ENCODE measurements at places on chromosomes 16 and 17.

DNA sequence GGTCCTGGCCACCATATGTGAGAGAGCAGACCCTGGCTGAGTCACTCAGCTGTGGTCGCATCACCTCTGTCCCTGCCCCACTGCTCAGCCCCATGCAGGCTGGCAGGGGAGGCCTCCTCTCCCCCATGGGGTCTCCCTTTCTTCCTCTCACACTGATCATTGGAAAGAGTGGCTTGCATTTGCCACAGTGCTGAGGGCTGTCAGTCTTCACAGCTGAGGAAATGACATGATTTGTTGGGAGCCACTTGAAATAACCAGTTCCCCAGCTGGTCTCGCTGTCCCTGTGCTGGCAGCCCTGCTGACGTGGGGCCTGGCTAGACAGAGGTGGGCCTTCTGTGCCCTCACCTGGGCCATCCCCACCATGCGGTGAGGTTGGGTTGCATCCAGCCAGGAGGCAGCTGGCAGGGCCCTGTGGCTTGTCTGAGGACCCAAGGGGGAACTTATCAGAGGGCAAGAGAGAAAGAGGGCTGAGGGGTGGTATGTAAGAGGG lies 30.1 kb upstream of the MED9 start:
- DNase-seq: no peak

DNA sequence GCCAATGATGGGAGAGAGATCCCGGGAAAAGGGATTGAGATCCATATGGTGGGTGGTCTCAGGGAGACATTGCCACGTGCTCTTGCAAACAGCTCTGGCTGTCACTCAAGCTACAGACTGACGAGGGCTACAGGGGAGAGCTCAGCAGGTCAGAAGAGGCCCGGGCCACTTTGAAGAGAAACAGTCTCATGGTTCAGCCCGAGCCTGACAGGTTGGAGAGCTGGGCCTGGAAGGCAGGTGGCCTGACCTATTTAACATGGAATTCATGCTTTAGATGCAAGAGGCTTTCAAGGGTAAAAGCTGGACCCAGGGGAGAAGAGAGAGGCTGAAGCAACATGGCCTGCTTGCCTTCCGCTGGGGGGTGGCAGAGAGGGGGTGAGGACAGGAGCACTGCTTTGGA lies 81.0 kb upstream of the BRD7 start:
- DNase-seq: no peak

GRCh38 chr17:28576758-28577465 lies at the start of gene ALDOC:
ALDOC (minus strand) TSS chr17:28576895; CDS start chr17:28575532, 1,363 bp downstream.
- peak; percentile 99 for DNase-seq

GRCh38 chr16:1989209-1990100 lies at the start of gene SYNGR3:
SYNGR3 (plus strand) TSS chr16:1989970; CDS start chr16:1990103, 133 bp downstream.
- DNase-seq: no peak

GRCh38 chr16:6374821-6375220 lies 957.8 kb upstream of the RBFOX1 start:
- DNase-seq: no peak

- no peak for DNase-seq
Measured at GRCh38 chr17:64400642-64401041, 10.0 kb upstream of the PECAM1 start.

GRCh38 chr16:77191259-77191969 lies 424 bp downstream of the MON1B start:
- DNase-seq: peak; percentile 40

DNA sequence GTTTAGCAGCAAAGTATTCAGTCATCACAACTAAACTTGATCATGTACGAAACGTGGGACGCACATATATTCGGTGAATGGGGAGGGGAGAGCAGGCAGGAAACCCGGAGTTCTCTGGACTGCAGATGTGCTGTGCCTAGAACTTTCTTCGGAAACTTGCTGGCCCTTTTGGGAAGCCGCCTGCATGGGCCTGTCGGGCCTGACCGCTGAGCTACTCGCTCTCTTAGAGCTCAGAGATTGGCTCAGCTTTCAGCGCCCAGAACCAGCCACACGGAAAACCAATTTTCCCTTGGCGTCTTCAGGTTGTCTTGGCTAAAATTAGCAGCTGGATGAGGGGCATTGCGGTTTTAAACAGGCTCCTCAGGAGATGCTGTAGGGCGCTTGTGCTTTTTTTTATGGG lies 38.1 kb downstream of the ZDHHC7 start:
- DNase-seq: no peak

GRCh38 chr17:12421646-12422306 lies 243.9 kb upstream of the MYOCD start:
- DNase-seq: no peak

DNA sequence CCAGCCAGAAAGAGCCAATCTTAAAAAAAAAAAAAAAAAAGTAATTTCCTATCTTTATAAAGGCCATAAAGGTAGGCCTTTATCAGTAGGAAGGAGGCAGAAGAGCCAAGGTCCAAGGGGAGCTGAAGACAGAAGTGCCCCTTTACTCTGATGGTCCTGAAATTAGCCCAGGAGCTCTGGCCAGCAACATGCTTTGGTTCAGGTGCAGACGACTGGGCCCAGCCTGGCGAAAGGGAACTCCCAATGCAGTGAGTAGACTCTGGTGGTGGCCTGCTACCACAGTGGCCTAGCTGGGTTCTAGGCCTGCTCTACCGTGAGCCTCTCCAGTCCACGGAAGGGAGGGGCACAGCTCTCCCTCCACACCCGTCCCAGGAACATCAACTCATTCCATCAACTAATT lies 23.1 kb upstream of the MEIOB start:
- no peak for DNase-seq

DNA sequence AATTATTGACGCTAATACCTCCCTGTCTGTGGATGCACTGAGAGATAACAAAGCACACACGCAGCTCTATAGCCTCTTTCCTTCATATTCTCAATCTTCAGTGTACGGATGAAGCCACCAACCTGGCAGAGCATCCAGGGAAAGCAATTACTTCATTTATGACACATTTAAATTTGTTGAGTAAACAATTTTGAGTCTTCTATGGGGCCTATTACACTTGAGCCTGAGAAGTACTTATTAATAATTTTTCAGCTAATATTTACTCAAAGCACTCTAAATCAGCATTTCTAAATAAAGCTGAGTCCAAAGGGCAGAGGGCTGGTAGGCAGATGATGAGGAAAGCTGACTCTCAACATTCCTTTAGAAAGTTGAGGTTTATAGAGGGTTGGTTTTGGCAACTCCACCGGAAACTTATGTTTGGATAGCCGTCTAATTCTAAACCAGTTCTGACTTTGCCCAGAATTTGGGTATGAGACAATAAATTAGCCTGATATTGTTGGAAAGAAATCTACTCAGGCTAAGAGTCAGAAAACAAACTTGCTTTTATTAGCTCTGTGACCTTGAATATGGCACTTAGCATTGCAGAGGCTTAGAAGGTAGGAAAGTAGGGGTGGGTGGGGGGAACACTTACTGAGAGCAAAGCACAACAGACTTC lies 643.5 kb downstream of the CDH11 start:
- DNase-seq: no peak

- DNase-seq: no peak
Measured at GRCh38 chr16:88560714-88561484, 9.3 kb upstream of the ZC3H18 start.

GRCh38 chr16:50103764-50104163 lies 38.0 kb downstream of the HEATR3 start:
- no peak for DNase-seq

DNA sequence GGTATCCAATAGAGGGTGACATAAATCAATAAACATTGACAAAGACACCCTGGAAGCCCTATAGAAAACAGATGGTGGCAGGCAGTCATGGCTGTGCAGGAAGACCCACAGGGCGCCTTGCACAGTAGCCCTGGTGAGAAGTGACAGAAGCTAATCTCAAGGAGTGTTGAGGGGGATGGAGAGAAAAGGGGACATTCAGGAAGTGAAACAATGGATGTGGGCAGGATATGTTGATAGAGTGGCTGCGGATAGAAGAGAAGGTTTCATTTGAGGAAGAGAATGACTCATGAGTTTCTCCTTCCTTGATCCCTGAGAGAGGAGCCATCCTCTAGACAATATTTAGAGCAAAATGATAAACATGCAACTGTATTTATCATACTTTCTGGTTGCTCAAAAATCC lies 468.8 kb upstream of the HSBP1 start:
- DNase-seq: no peak

DNA sequence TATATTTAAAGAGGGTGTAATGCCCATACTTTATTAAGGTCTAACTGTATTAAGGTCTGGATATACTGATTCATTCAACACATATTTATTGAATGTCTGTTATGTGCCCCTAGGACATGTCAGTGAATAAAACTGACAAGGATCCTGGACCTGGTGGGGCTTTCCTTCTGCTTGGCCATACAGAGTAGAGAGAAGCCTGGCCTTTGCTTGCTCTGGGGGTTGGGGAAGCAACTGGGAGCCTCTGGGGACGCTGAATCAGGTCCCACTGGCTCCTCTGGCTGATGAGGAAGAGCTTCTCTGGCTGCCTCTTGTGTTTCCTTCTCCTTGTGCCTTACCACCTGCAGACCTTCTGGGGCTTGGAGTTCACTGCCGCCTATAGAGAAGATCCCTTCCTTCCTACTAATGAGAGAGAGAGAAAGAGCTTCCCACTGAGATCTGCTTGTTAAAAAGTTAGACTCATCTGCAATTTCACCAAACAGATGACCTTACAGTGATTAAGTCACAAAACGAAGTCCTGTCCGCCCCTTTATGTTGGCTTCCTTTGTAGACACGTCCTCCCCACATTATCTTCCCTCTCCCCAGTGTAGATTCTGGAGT lies 49.7 kb downstream of the MSI2 start:
- no peak for DNase-seq

GRCh38 chr16:85528528-85529387 lies 84.4 kb upstream of the GSE1 start:
- DNase-seq: peak; percentile 34

- DNase-seq: no peak
Measured at GRCh38 chr17:20095336-20096080, 86.3 kb downstream of the SPECC1 start.

- no peak for DNase-seq
Measured at GRCh38 chr17:72634621-72635020, 457.9 kb downstream of the SLC39A11 start.

GRCh38 chr17:12599186-12599920 lies 66.3 kb upstream of the MYOCD start:
- DNase-seq: no peak

Measured in activated CD4-positive, alpha-beta T cell treated with anti-CD3 and anti-CD28 coated beads for 48 hours (primary cell).